ENCODE measurements at places on chromosomes 6 and 20.

- no peak for DNase-seq
Measured at GRCh38 chr6:148990403-148990802, 243.6 kb downstream of the UST start.

GRCh38 chr6:122766256-122766655, 13.3 kb upstream of the FABP7 start:
- no peak for DNase-seq

- no peak for DNase-seq
Measured at GRCh38 chr6:42295181-42295580, 77.5 kb upstream of the MRPS10 start.

GRCh38 chr20:8133851-8134451, 1.9 kb downstream of the PLCB1 start:
- DNase-seq, result no peak

DNA sequence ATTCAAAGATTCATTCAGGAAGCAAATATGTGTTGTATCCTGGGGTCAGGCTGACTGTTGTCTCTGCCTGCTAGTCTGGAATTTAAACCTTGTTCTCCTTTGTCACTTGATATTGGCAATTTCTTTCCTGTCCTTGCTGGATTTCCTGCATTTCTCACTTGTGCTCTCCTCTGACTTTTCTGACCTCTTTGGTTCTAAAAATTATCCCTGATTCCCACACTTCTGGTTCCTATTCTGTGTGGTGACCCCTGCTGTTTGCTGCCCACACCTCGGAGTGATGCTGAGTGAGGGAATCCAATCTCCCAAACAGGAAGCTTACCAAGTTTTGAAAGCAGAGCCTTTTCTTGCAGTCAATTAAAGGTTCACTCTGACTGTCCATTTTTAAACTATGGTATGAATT, 345.3 kb downstream of the CDKAL1 start:
- DNase-seq, result no peak

Measured in stimulated activated CD8-positive, alpha-beta memory T cell treated with anti-CD3 and anti-CD28 coated beads, Interleukin-4, amount 100 ng/mL, for 48 hours (primary cell).